ENCODE measurements at places on chromosomes 3 and 15.

- DNase-seq, result no peak
Measured at GRCh38 chr15:73809728-73810501, 56.8 kb upstream of the INSYN1 start.

DNA sequence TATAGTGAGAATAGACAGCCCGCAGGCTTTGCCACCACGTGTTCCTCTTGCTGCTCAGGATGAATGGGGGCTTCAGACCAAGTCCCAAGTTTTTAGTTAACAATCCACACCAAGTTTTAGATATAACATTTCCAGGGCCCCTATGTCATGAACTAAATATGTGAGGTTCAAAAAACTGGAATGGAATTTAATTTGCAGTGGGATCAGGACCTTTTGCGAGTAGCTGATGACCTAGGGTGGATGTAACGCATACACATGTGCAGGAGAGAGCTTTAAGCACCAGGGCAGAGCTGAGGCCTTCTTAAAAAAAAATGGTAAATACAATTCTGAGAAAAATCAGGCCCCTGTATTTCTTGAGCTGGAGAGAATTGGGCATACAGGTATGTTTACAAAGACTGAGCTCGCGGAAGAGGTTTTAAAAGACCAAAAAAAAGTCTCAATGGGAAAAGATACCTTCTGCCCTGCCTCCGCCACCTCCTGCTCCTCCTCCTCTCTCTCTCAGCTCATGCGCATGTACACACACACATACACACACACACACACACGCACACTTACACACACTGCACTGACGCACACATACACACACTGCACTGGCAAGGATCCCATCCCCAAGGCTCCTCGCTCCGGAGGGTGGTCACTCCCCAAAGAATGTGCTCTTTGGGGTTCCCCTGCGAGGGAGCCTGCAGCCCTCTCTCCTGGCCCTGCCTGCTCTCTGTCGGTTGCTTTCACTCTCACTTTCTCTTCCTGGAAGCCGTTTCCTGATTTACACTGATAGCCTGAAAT, 48.2 kb upstream of the IGF1R start:
- DNase-seq, result no peak

GRCh38 chr3:89419647-89420241, 312.3 kb downstream of the EPHA3 start:
- no peak for DNase-seq

GRCh38 chr3:69084326-69085167, at the start of gene ARL6IP5:
Gene ARL6IP5 (plus strand): TSS chr3:69084937. CDS start chr3:69085048, 111 bp downstream.
- DNase-seq, result peak; percentile 84
